ENCODE measurements at places on chromosomes 2 and 18.

- DNase-seq = peak; percentile 59
Observed at GRCh38 chr2:8514796-8515758, 166.8 kb upstream of the ID2 start.

- DNase-seq = no peak
Observed at GRCh38 chr2:80971-81736, 34.8 kb upstream of the FAM110C start.

DNA sequence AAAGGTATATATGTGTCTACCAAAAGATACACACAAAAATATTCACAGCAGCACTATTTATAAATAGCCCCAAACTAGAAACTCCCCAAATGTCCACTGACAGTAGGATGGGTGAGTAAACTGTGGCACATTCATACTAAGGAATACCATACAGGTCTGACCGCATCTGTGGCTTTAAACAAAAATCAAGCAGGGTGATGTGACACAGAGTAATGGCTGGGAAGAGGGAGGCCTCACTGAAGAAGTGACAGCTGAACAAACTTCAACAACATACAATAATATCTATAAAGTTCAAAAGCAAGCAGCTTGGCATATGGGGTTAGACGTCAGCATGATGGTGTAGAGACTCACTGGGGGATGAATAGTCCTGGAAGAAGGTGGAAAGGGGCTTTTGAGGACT lies 115.1 kb upstream of the PPP1CB start:
- no peak for DNase-seq

GRCh38 chr2:25310709-25310964 lies 31.1 kb downstream of the DNMT3A start:
- no peak for DNase-seq

Measured in stimulated activated CD8-positive, alpha-beta memory T cell treated with anti-CD3 and anti-CD28 coated beads, Interleukin-15, amount 100 ng/mL, for 48 hours (primary cell).